ENCODE measurements at places on chromosomes 2 and 18. TPM values are rescaled to one million over a fixed set of nuclear protein-coding genes. Genes with fewer than 3 reads are reported as not detected.

Gene HOXD13
- total RNA-seq, result 1.1 TPM

GRCh38 chr2:168378960-168379669 is 77.0 kb upstream of the CERS6 start:
- no peak for DNase-seq

Gene CFAP221
- 2.3 TPM for total RNA-seq

DNA sequence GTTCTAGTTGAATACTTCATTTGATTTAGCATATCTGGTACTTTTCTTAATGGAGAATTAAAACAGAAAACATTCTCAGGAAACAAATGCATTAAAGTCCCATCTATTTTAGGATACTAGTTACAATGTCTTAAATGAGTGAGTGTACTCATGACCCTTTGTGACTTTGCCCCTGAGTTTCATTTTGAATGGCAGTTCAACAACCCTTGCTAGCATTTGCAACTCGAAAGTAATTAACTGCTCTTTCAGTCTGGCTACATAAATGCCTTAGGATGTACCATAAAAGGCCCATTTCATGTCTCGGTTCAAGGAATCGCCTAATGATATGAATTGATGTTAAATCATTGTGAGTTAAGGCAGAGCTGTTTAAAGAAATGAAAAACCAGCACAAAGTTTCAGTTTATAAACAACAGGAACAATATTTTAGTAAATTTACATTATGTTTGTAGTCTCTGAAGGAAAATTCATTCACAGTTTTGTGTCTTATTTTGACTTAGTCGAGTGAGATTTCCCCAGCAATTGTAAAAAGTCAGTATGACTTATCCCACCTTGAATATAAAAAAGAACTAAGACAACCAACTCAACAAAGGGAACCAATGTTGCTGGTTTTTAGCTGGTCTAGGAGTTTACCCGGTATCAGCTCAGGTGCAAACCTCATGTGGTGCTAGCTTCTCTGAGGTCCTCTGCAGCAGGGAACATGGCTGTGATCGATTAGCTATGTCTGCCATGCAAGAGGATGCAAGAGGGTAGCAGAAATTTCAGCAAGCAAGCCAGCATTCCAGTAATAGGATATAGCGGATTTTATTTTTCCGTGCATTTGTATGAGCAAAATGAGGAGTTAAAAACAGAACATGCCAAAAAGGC is 386.2 kb downstream of the PTPRM start:
- no peak for DNase-seq

DNA sequence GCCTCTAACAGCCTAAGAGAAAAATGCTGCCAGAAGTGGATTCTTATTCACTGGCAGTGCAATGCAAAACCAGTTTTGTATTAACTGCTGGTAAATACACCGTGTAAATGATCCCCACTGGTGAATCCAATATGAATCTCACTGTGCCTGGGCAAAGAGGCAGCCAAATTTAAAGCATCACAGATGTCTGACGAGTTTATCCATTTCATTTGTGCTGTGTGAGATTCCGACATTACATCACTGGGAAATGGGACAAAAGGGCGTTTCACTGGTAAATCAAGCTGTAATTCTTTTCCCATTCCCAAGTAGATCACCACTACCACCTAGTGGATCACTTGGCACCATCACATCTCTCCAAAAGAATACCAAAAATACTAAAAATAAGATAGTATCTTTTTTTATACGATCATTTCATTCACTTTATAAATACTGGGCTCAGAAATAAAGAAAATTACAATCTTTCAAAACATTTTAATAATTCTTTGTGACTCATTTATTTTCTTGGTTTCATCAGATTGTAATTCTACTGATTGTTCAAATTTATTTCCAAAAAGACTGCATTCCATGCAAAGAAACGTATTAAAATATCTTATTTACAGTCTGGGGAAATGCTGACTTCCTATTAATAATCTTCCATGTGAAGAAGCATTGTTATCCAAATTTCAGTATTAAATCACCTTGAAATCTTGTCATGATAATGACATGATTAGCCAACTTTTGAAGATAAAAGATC is 125.6 kb downstream of the GRB14 start:
- no peak for DNase-seq

GRCh38 chr2:230267556-230267955 is 42.0 kb downstream of the SP140 start:
- no peak for DNase-seq

Gene CRACDL
- 7.9 TPM for total RNA-seq

DNA sequence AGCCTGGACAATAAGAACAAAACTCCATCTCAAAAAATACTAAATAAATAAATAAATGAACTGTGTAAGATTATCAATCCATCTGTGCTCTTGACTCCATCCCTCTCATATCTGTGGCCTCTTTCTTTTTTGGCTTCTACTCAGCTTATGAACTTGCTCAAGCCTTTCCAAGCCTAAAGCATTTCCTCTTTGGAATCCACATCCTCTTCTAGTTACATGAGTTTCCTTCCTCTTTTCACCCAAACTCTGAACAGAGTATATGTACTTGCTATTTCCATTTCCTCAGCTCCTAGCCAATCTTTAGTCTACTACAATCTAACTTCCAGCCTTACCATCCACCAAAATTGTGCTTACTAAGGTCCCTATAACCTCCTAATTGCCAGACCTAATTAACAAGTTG is 2.5 kb upstream of the DNAJC10 start:
- DNase-seq, result no peak

GRCh38 chr2:88606371-88607030 is 20.8 kb downstream of the EIF2AK3 start:
- DNase-seq, result no peak

GRCh38 chr2:55231546-55232083 is 478 bp downstream of the CLHC1 start:
- no peak for DNase-seq

- no peak for DNase-seq
Measured at GRCh38 chr2:238650536-238650935, 197.3 kb upstream of the TWIST2 start.

GRCh38 chr2:96913398-96914202 is 43.7 kb upstream of the SEMA4C start:
- no peak for DNase-seq

DNA sequence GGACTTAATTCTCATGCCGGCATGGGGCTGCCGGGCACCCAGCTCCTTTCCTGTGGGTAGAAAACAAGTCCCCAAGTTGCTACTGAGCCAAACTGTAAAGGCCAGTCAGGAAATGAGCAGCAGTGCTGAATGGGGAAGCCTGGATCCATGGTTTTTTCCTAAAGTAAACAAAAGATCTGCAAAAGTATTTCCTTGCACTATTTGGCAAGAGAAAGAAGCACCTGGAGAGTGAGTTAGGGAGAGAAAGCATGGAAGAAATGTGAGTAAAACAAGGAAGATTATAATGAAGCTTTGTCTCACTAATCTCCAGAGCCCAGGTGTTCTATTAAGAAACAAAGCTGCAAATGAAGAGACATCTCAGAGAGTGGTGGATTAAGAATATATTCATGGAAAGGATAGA is 117.6 kb downstream of the METTL8 start:
- DNase-seq, result no peak

Gene DRC1
- total RNA-seq, result not detected

- peak; percentile 91 for DNase-seq
Measured at GRCh38 chr2:71882949-71883472, 264.7 kb downstream of the CYP26B1 start.

GRCh38 chr2:96137321-96138178 is 752 bp downstream of the ASTL start:
- no peak for DNase-seq
